Stimulated activated CD8-positive, alpha-beta memory T cell treated with anti-CD3 and anti-CD28 coated beads, Interleukin-4, amount 100 ng/mL, for 1 hour (primary cell): ENCODE measurements at places on chromosomes 11 and 22.

DNA sequence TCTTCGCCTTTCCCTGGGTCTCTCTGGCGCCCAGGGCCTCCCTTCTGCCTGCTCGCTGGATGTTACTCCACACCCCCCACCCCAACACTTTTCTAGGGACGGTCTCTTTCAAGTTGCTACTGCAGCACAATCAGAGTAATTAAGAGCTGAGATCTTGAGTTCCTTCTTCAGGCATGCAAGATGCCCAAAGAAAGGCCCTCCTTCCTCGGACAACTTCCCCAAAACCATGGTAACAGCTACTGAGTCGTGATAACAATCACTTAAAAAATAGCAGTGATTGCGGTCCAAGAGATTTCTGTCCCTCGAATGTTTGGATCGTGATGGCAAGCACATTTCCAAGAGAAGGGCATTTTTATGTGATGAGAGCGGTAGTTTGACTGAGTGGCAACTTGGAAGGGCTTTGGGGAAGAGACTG lies 638 bp upstream of the TENM4 start:
- DNase-seq: no peak

- DNase-seq: no peak
Observed at GRCh38 chr11:119335655-119336543, 1.6 kb downstream of the RNF26 start.

- no peak for DNase-seq
Observed at GRCh38 chr11:111447931-111448330, 64.3 kb downstream of the BTG4 start.

GRCh38 chr22:37267135-37267587 lies 15.1 kb upstream of the CYTH4 start:
- peak; percentile 49 for DNase-seq

DNA sequence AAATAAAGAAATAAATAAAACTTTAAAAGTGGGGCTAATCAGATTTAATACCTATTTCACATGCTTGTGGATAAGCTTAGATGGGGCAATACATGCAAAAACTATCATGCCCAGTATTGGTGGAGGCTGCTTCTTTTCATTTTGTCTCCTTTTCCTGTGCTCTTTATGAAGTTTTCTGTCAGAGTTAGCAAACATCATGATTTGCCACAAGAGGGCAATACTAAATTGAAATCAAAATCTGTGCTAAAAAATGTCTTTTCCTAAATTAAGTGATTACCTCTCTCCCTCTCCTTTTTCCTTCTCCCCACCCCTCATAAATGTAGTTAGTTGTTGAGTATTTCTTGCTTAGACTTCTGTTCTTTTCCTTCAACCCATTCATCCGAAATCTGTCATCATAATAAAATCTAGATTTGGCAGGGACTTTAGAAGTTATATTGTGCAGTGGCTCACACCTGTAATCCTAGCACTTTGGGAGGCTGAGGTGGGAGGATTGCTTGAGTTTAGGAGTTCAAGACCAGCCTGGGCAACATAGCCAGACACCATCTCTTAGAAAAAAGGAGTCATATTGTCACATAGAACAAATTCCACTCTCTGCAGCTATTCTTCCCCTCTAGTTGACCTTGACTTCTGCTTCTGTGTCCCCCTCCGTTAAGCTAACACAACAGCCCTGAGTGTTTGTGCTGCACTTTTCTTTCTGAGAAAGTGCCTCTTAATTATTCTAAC lies 4.7 kb upstream of the ARHGAP42 start:
- DNase-seq: no peak

DNA sequence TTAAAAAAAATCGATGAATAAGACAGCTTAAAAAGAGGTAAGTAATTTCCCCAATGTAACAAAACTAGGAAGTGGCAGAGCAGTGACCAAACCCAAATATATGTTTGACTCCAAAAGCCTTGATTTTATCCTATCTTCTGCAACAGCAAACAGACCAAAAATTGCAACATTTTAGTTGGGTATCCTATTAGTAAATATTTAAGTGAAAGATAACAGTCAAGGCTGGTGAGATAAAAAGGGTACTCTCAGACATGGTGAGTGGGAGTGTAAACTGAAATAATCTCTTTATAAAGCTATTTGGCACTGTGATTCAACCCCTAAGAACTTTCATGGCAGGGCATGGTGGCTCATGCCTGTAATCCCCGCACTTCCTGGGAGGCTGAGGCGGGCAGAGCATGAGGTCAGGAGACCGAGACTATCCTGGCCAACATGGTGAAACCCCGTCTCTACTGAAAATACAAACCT lies 1.9 kb upstream of the RDX start:
- no peak for DNase-seq

DNA sequence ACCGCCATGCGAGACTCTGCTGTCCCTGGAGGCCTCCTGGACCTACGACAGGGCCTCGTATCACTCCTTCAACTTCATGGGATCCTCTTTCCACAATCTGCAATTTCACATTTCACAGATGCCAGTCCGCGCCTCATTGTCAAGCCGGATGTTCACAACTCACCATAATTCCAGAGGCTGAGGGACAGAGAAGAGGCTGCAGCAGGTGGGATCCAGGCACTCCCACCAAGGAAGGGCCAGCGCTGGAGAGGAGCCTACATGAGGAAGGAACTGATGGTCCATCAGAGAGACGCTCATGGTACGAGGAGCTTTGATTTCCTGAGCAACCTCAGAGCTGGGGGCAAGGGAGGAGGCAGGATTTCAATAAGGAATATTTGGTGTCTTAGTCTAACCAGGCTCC lies 495.0 kb downstream of the BRD1 start:
- DNase-seq: no peak

GRCh38 chr11:18408558-18409291 lies 3.4 kb upstream of the LDHC start:
- DNase-seq: no peak

GRCh38 chr11:40306938-40307548 lies 1152.4 kb downstream of the LRRC4C start:
- DNase-seq: no peak

DNA sequence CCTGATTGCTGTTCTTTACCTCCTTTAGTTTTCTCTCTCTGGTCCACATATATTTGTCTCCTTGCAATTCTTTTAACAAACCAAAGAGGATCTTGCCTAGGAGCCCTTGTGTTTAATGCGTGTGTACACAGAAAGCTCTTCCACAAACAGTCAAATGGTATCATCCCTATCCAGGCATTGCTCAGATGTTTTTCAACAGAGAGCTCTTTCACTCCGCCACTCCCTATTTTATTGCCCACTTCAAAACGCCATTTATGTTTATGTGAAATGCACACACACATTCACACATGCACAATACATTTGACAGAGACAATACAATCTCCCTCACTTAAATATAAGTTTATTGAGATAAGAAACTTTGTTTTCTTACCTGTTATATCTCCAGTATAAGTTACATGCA lies 4.7 kb downstream of the OR5AP2 start:
- DNase-seq: no peak

- no peak for DNase-seq
Observed at GRCh38 chr11:34126959-34127848, 21.8 kb downstream of the NAT10 start.

GRCh38 chr11:8289492-8289918 lies 25.8 kb upstream of the LMO1 start:
- DNase-seq: no peak

GRCh38 chr11:66477263-66478201 lies 2.7 kb upstream of the DPP3 start:
- no peak for DNase-seq

GRCh38 chr11:126431401-126432064 lies 76.0 kb downstream of the ST3GAL4 start:
- DNase-seq: no peak
